ENCODE measurements at places on chromosomes 6 and 20.

GRCh38 chr6:83051377-83052172 lies 14.1 kb downstream of the UBE3D start:
- no peak for DNase-seq

- DNase-seq, result no peak
Observed at GRCh38 chr6:132131758-132132157, 180.6 kb upstream of the CCN2 start.

DNA sequence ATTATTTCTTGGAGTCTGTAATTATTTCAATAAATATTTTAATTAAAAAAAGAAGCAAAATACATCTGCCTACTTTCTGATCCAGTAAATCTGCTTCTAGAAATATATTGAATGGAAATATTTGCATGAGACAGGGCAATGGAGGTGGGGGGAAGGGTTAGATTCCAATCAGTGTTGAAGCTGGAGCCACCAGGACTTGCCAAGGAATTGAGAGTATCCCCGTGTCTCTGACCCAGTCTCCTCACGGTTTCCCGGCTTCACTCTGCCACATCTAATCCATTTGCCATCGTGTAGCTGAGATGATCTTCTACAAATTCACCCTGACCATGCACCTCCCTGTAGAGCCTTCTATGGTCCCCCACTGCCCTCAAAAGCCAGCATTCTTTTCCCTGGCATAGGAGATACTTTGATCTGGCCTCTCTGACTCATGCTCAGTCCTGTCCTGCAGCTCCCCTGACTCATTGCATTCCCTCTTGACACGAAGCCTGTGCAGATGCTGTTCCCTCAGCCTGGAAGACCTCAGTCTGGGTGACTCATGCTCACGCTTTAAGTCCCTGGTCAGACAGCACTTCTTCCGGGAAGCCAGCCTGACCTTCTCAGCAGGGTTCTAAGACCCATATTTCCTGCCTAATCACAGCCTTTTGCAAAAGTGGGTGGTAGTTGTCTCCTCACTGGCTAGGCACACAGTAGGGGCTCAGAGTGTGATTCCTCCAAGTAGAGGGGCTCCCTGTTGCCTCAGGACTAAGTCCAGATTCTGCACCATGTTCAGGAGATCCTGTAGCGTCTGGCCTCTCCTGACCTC lies 23.0 kb upstream of the FKBP1A start:
- DNase-seq, result no peak

- no peak for DNase-seq
Observed at GRCh38 chr6:38025451-38025850, 205.9 kb downstream of the ZFAND3 start.

DNA sequence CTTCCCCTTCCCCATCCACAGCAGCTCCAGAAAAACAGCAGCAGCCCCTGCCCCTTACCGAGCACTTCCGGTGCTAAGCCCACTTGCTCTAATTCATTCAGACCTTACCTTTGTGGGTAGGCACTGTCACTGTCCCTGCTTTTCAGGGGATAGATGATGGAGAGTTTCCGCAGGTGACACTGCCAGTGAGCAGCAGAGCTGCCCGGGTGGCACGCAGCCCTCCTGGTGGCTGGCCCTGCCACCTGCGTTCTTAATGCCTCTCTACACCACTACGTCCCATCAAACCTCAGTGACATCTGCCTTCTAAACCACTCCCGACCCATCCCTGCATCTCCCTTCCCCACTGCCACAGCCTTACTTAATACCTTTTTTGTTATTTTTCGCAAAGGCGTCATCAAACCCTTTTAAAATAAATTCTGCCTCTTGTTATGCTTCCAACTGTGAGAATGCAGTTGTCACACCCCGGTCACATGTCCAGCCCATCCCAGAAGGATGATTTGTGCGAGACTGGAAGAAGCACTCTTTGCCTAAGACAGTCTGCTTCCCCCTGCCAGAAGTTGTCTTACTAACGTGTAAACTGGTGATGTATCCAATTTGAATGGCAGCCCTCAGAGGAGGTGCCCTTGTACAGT lies 89.7 kb downstream of the NFATC2 start:
- DNase-seq, result no peak

DNA sequence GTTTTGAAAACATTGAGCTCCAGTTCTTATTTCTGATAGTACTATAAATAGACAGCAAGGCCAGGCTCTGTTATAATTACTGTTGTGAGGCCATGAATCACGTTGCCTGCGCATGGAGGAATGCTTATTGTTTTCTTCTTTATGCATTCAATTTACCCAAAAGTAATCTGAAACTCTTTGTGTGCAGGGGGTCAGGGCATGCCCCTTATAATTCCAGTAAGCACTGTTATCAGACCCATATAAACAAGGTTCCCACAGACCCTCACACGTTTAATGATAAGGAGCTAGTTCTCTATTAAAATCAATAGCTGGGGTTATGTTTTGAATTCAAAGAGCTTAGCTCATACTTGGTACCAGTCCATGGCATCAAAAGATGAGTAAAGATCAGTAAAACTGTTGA lies 174.8 kb upstream of the ARG1 start:
- DNase-seq, result no peak

DNA sequence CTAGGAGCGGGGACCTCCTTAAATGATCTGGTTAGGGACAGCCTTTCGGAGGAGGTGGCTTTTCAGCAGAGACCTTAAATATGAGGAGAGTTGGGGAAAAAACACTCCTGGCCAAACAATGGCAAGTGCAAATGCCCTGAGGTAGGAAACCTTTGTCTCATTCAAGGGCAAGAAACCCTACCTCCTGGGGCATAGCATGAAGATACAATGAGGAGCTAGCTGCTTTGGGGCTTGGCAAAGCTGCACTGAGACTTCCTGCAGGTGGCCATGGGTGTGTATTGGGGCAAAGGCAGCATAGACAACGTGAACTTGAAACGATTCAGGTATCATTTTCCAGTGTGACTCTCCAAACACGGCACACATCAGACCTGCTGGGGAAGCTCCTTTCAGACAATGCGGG lies 30.7 kb downstream of the PMEPA1 start:
- DNase-seq, result no peak

- DNase-seq, result no peak
Observed at GRCh38 chr20:23079016-23079351, 7.1 kb downstream of the CD93 start.

DNA sequence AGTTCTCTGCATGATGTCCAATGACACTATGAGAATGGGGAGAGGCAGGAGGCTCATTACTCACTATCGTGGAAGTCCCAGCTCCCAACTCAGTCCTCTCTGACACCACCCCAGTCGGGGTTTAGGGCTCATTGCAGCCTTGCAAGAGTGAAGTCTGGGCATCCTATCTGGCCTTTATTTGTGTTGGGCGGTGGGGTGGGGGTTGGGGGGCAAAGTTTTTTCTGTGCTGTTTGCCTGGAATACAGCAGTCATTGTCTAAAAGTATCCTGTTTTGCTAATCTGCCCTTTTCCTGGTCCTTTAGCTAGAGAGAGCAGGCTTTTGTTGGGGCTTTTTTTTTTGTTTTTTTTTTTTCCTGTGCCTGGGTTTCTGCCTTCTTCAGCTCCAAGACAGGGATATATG lies 174.2 kb downstream of the MYLK4 start:
- no peak for DNase-seq

GRCh38 chr6:54646069-54646950 lies 200.3 kb upstream of the FAM83B start:
- DNase-seq, result no peak

DNA sequence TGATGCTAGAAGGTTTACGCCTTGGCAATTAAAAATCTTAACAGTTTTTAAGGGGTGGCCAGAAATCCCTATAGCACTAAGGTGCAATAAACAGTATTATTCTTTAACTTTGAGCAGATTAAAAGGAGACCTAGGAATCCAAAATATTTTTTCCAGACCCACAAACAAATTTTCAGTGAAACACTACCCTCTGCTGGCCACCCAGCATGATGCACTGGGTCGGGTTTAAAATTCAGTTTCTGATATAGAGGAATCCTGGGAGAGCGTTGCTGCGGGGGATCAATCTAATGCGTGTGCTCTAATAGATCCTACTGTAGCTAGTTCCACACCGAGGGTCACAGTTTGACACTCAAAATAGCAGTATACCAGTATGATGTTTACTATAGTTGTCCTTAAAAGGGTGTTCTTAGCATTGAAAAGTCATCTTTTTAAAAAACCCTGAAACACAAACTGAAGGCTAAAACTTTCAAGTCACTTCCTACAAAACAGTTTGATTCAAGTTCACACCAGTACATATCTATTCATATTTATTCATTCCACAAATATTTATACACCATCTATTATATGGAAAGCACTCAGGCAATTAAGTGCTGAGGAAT lies 10.2 kb downstream of the UBE3D start:
- DNase-seq, result no peak

DNA sequence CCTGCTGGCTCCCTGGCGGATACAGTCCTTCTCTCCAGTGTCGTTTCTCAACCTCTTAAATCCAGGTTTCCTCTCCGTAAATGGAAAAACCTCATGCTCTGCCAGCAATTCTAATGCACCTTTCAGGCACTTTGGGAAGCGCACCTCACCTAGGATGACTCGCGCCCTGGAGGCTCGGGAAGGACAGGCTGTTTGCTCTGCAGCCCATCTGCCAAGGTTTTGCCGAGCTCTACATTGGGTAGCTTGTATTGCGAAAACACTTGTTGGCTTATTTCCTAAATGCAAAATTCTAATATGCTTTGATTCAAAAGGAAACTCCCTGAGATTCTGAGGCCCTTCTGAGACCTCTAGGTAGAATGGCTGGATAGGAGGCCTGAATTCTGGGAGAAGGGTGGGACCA lies 102.6 kb upstream of the MLN start:
- DNase-seq, result no peak

DNA sequence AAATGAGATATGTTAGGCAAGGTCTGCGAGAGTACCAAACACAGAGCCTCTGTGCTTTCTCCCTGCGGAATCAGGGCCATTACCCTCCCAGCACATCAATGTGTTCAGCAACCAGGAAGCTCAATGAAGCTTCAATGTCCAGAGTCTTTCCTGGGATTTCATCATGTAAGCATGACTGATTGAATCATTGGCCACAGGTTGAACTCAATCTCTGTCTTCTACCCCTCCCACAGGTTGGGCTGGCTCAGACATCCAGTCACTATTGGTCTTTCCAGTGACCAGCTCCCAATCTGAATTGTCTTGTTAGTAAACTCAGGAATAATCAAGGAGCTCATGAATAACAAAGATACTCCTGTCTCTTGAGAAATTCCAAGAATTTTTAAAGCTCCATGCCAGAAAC lies 2.7 kb upstream of the DTD1 start:
- no peak for DNase-seq

- no peak for DNase-seq
Observed at GRCh38 chr6:121920616-121921015, 478.8 kb upstream of the HSF2 start.

DNA sequence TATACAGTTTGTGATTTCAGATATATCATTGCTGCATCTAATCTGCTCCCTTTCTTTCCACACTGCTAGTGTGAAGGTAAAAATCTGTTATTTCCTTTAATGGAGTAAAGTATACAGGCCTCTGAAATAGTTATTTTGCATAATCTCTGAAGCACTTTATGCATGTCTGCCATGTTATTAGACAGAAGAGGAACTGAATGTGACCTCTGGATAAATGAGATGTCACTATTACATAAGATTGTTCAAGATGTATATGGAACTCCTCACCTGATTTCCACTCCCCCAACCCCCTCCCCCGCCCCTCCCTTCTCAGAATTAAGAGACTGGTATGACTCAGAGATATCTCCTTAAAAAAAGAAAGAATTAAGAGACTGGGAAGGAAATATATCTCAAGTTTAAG lies 26.3 kb downstream of the SERINC1 start:
- no peak for DNase-seq

GRCh38 chr6:116697480-116697879 lies 16.5 kb downstream of the KPNA5 start:
- DNase-seq, result no peak

- DNase-seq, result no peak
Observed at GRCh38 chr6:159404296-159404695, 235.1 kb downstream of the FNDC1 start.

GRCh38 chr20:9088556-9088955 lies 19.7 kb downstream of the PLCB4 start:
- DNase-seq, result no peak

GRCh38 chr6:162068340-162068739 lies 659.2 kb downstream of the PRKN start:
- no peak for DNase-seq

GRCh38 chr6:139173172-139173571 lies 38.3 kb downstream of the HECA start:
- DNase-seq, result no peak

DNA sequence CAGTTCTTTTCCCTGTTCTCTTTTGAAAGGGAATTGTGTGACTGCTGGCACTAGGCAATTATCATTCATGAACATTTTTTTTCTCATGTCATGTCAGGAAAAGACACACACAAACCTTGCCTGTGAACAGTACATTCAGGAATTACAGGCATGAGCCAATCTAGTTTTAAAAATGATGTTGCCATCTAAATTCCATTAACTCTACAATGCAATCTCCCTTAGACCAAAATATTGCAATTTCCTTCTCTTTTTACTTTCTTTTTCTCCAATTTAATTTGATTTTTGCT lies 127.5 kb upstream of the STMND1 start:
- DNase-seq, result no peak

- no peak for DNase-seq
Observed at GRCh38 chr6:112130878-112131277, 43.5 kb downstream of the FAM229B start.

DNA sequence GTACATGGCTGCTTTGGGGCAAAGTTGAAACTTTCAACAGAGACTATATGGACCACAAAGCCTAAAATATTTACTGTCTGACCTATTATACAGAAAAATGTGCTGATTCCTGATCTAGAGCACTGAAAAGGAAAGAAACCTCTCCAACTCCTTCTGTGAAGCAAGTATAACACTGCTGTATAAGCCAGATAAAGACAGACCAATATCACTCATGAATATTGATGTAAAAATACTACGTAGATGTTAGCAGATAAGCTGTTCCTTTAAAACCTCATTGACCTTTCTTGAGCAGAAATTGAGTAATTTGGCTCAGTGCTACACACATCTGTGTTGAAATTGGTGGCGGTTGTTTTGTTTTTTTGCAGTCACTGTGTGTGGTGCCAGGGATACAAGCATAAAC lies 69.9 kb upstream of the HDAC2 start:
- no peak for DNase-seq

GRCh38 chr6:170156448-170157375 lies 134.2 kb downstream of the DLL1 start:
- no peak for DNase-seq

- no peak for DNase-seq
Observed at GRCh38 chr6:165091121-165091785, 218.2 kb downstream of the C6orf118 start.

- DNase-seq, result no peak
Observed at GRCh38 chr6:12355354-12355753, 65.2 kb downstream of the EDN1 start.

DNA sequence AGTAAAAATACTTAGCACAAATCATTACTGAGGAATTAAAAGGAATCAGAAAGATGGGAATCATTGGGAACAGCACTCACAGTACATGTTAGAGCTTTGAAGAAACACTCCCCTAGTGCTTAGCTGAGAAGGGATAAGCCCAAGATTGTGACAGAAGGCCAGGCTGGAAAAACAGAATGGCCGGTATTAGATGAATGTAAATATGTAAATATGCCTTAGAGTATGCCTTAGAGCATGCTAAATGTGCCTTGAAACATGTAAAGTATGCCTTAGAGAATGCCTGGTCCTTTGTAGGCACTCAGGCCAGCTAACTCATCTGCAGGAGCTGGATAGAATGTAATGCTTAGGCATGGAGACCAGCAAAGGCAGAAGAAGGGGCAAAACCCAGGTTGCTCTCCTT lies 10.6 kb upstream of the TENT5A start:
- no peak for DNase-seq
